Fibroblast of upper back skin (primary cell): ENCODE measurements at places on chromosomes 7 and 10.

DNA sequence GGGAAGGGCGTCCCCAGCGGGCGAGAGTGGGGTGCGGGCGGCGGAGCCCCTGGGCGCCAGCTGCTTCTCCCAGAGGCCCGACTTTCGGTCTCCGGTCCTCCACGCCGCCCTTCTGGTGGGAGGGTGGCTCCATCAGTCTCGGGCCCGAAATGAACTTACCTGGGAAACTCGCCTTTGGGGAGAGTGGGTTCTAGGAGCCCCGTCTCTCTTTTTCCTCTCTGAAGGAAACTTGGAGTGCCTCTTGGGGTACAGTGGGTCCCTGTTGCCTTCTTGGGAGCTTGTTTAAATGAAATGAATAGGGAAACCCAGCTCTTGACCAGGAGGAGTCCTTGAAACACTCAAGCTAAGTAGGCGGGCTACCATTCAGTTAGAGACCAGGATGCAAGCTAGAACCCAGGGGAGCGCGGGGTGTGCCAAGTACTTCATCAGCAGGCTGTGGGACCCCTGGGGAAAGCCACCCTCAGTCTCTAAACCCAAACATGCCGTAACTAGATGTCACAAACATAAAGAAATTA, 1.3 kb downstream of the SLC26A4 start:
- DNase-seq = no peak

GRCh38 chr7:103810112-103810744, 179.2 kb downstream of the RELN start:
- no peak for DNase-seq

- DNase-seq = no peak
These were observed 18.7 kb upstream of the NCAPG2 start for GRCh38 chr7:158723266-158723665.

DNA sequence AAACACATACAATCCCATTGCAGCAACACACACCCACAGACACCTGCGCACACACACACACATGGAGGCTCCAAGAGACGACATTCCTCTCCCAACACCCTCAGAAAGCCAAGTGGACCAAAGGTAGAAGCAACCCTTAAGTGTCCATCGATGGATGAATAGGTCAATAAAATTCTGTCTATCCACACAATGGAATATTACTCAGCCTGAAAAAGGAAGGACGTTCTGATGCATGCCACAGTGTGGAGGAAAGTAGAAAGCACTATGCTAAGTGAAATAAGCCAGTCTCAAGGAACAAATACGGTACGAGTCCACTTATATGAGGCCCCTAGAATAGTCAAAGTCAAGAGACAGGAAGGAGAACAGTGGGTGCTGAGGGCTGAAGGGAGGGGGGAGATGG, 174.4 kb downstream of the GRID1 start:
- no peak for DNase-seq

- peak; percentile 84 for DNase-seq
These were observed 201.4 kb downstream of the PTEN start for GRCh38 chr10:88064608-88065382.

GRCh38 chr7:43170571-43170970, 58.1 kb downstream of the HECW1 start:
- DNase-seq = no peak

- DNase-seq = no peak
These were observed 503.4 kb downstream of the PLXNA4 start for GRCh38 chr7:132072873-132073272.

DNA sequence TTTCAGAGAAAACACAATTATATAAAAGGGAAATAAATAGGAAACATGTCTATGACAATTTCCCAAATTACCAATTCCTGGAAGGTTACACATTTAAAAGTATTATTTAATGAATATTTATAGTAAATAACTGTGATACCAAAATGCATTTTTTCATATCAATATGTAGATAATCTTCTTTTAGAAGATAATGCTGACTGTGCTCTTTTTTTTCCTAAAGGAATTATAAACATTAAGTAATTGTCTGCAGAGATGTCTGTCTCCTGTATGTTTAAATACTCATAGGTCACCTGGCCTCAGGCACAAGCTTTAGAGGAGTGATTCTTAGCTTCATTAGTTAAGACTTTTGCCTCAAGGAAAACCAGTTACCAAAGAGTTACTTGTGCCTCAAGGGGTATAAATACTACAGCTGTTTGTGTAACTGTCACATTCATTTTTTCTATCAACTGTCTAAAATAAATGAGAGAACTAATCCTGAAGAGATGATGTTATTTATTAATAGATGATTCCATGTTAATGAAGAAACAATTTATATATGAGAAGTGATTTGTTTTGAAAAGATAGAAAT, 77.1 kb downstream of the DNAJC1 start:
- DNase-seq = no peak
